ENCODE measurements at places on chromosomes 6 and 20.

GRCh38 chr20:10774357-10774943 is 100.7 kb upstream of the JAG1 start:
- no peak for DNase-seq

GRCh38 chr6:169786349-169786748 is 34.9 kb downstream of the ERMARD start:
- DNase-seq = no peak

GRCh38 chr6:168194732-168195567 is 115.9 kb upstream of the FRMD1 start:
- DNase-seq = no peak

- DNase-seq = no peak
Observed at GRCh38 chr20:56572172-56572571, 39.1 kb downstream of the FAM209B start.

DNA sequence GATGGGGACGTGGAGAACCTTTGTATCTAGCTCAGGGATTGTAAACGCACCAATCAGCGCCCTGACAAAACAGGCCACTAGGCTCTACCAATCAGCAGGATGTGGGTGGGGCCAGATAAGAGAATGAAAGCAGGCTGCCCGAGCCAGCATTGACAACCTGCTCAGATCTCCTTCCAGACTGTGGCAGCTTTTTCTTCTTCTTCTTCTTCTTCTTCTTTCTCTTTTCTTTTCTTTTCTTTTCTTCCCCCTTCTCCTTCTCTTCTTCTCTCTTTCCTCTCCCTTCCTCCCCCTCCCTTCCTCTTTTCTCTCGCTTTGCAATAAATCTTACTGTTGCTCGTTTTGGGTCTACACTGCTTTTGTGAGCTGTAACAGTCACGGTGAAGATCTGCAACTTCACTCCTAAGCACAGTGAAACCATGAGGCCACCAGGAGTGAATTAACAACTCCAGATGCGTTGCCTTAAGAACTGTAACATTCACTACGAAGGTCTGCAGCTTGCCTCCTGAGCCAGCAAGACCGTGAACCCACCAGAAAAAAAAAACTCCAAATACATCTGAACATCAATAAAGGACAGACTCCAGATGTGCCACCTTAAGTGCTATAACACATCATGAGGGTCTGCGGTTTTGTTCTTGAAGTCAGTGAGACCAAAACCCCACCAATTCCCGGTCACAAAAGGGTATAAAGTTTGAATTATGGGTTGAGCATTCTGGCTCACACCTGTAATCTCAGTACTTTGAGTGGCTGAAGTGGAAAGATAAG is 19.6 kb upstream of the SERPINB1 start:
- no peak for DNase-seq

GRCh38 chr6:40555092-40555491 is 32.1 kb downstream of the LRFN2 start:
- DNase-seq = no peak

DNA sequence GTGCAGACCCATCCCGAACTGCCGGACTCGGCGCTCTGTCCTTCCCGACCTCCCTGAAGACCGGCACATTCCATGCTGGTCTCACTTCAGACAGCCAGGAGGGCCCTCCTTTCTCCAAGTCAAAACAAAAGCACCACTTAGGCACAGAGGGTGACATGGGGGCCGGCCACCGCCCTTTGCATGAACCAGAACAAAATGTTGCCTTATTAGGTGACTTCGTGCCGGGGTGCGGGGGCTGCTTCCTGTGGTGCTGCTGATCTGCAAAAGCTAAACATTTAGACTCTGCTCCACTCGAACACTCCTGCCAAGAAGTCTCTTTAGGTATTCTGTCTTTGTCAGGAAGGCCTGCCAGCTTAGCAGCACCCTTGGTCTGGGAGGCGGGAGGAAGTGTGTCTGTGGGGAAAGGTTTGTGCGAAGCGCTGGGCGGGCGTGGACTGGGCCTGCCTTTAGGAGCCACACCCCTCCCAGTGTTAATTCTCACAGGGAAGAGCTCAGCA is 133.8 kb downstream of the SMOC2 start:
- DNase-seq = no peak

- DNase-seq = peak; percentile 42
Observed at GRCh38 chr20:49276161-49276960, 1.5 kb downstream of the ZNFX1 start.

GRCh38 chr6:38498805-38499445 is 140.8 kb downstream of the BTBD9 start:
- no peak for DNase-seq

DNA sequence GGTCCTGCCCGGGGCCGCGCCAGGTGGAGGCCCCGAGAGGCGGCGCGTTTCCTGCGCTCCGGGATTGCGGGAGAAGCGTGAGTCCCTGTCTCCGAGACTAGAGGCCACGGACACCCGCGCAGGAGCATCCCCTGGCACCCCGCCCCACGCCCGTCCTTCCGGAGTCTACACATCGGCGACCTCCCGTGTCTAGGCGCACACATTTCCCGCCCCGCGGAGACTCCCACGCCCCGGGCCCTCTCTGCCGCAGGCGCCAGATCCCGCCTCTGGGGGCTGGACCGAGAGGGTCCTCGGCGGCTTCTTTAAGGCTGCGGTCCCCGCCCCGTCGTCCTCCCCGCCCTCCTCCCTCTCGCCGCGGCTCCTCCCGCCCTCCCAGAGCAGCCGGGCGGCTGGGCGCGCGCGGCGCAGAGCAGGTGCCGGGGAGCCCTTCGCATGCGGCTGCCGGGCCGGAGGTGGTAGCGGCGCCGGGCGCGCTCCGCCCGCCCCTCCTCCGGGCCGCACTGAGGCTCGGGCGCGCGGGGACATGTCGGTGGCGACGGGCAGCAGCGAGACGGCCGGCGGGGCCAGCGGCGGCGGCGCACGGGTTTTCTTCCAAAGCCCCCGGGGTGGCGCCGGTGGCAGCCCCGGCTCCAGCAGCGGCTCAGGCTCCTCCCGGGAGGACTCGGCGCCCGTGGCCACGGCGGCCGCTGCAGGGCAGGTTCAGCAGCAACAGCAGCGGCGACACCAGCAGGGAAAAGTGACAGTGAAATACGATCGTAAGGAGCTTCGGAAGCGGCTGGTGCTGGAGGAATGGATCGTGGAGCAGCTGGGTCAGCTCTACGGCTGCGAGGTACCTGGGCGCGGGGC is at the start of gene PPP1R14C:
TSS of gene PPP1R14C (plus strand) at position 375 of the 846 bp plus-strand sequence. CDS start at position 524, 149 bp downstream.
- DNase-seq = peak; percentile 4

- no peak for DNase-seq
Observed at GRCh38 chr6:140001005-140001404, 626.6 kb upstream of the CITED2 start.

- no peak for DNase-seq
Observed at GRCh38 chr6:148803979-148804378, 57.1 kb downstream of the UST start.

GRCh38 chr6:7632501-7633290 is 42.7 kb downstream of the SNRNP48 start:
- DNase-seq = no peak

DNA sequence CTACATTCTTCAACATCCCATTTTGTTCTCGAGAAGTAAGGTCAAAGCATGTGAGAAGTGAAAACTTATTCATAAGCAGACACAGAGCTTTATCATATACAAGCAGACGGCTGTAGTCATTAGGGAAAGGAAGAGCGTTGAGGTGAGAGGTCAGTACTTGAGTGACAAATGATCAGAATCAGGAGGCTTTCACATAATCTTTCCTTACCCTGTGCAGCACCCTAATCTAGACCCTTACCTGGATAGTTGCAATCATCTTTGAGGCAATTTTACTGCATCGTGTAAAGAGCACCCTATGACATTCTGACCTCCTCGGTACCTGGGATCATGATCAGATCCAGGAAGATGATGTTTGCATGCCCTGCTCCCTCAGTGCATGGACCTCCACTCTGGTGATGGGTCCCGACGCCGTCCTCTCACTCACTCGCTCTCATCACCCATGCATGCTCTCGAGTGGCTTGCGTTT is 62.7 kb downstream of the RNF182 start:
- DNase-seq = no peak

- peak; percentile 26 for DNase-seq
Observed at GRCh38 chr20:20824924-20825584, 112.6 kb upstream of the RALGAPA2 start.

- DNase-seq = no peak
Observed at GRCh38 chr6:76264468-76264867, 192.0 kb upstream of the IMPG1 start.

DNA sequence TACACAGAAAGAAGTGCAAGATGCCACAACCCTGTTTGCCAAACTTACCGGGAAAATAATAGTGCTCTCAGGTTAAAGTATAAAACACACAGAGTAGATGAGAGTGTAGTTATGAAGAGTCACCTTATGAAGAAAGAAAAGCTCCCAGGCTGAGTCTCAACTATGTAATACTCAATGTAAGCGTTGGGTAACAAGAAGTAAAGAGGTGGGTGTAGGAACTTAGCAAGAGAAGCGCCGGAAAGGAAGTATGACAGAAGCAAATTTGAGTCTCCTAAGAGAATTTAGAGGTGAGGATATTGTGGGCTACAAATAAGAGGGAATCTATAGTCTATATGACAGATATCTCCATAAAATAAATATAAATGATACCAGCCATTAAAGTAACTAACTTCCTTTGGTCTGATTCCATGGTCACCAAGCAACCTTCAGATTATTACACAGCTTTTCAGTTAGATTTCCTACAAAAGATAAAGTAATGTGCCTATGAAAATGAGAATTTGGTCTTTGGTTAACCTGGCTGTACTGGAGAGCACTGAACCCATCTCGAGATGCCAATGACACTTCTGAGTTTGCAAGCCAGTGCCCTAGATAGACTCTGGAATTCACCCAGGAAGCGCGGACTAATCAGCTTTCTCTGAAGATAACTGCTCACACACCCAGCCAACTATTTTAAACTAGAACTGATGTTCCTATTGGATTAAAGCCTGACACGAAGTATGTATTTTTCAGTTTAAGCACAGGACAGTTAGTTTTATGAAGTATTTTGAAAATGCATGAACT is 1.8 kb downstream of the TUBE1 start:
- DNase-seq = no peak

GRCh38 chr20:43938932-43939761 is 24.5 kb downstream of the TOX2 start:
- no peak for DNase-seq

DNA sequence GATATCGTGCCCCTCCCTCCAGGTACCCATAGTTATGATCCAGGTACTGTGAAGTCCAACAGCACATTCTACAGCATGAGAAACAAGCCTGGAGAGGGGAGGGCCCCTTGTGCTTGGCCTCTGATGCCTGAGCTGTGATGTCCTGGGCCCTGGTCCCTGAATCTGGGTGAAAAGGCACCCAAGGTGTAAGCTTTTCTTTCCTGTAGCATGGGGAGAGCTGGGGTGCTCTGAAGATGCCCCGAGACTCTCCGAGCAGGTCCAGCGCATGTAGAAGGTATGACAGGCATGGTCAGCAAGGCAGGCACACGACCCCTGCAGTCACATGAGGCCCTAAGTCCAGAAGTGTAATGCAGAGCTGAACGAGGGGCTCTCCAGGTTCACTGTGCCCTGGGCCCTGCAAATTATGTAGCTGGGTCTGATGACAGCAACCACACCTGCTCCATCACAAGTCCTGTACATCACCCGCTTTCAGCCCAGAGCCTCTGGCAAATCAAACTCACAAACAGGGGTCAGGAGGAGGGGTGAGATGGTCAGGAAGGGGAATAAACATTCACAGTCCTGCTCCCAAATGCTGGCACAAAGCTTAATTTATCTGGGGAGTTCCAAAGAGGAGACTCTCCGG is 1.8 kb upstream of the CTSZ start:
- no peak for DNase-seq

- no peak for DNase-seq
Observed at GRCh38 chr6:3747100-3747737, 4.3 kb downstream of the PXDC1 start.

DNA sequence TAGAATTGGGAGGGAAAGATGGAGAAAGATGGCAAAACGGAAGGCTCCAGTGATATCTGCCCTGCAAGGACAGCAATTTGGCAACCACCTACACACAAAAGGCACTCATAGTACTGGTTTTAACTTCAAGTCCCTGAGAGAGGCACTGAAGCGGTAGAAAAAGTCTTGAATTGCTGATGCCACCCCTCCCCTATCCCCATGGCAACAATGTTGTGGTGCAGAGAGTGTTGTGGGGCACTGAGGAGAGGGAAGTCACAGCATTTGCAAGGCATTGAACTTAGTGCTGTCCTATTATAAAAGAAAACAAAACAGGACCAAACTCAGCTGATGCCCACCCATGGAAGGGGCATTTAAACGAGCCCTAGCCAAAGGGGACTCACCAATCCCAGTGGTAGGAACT is 343.7 kb downstream of the HAO1 start:
- DNase-seq = no peak

- DNase-seq = no peak
Observed at GRCh38 chr6:8608737-8609136, 173.4 kb upstream of the SLC35B3 start.

DNA sequence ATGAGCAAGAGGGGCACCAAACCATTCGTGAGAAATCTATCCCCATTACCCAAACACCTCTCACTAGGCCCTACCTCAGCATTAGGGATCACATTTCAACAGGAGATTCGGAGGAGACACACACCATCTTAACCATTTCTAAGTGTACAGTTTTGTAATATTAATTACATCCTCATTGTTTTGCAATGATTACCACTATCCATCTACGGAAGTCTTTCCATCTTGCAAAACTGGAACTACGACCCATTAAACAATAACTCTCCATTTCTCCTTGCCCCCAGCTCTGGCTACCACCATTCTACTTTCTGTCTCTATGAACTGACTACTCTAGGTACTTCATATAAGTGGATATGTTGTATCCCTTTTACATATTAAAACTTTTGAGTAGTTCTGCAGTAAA is 20.1 kb downstream of the ACOT13 start:
- DNase-seq = no peak

DNA sequence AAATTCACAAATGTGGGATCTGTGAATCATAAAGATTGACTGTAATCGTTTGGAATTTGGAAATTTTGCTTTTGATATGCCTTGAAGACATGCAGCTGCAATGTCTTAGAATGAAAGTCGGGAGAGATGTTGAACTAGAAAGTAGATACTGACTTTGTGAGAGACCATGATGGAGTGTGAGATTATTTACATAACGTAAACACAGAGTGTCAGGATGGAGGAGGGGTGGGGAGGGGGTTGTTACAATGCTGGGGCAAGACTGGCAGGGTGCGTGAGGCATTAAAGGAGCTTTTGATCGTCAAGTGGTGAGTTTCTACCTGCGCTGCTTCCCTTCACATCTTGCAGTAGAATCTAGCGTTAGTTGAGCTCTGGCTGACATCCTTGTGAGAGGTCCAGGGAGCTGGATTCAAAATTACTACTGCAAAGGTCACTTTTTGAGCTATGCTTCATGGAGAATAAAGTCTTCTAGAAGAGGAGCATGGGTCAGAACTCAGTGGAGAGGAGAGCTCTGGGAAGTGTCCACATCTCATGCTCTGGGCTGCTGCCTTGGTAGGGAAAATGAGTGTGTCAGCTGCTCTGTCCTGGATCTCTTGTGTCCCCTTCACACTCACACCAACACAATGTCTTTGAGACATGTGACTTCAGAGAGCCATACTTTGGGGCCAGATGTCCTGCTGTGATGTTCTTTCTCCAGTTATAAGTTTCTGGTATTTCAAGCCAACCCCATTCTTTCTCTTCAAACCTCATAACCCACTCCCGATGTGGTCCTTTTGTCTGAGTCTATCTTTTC is 105.2 kb upstream of the CITED2 start:
- DNase-seq = no peak

GRCh38 chr20:58045579-58045978 is 182.9 kb downstream of the ANKRD60 start:
- DNase-seq = no peak

GRCh38 chr20:57498425-57499400 is 26.2 kb downstream of the CTCFL start:
- DNase-seq = peak; percentile 32
